ENCODE measurements at places on chromosomes 1 and 21.

GRCh38 chr1:209391792-209392191 is 191.7 kb upstream of the CAMK1G start:
- no peak for DNase-seq
- H3K36me3 ChIP-seq, result peaks cover 2% of the 10 kb centered on the region
- no peak overlapping the region for H3K27ac ChIP-seq
- no peak overlapping the region for H3K4me3 ChIP-seq
- no peaks in the 10 kb centered on the region for H3K4me1 ChIP-seq
- peaks cover 47% of the 10 kb centered on the region for H3K27me3 ChIP-seq

DNA sequence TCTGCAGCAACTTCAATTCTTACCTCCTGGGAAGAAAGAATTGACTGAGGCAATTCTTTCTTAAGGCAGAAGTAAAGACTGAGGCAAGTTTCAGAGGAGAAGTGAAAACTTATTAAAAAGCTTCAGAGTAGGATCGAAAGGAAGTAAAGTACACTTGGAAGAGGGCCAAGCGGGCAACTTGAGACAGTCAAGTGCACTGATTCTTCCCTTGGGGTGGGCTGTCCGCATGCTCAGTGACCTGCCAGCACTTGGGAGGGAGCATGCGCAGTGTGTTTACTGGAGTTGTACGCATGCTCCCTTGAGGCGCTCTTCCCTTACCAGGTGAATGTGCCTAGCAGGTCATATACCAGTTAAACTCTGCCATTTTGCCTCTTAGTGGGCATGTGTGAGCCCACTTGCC is 55.3 kb upstream of the NBPF3 start:
- H3K36me3 ChIP-seq, result peaks cover 6% of the 10 kb centered on the region
- no peak overlapping the region for H3K4me3 ChIP-seq
- no peak for DNase-seq
- H3K4me1 ChIP-seq, result peaks cover 5% of the 10 kb centered on the region
- H3K27me3 ChIP-seq, result peaks cover 24% of the 10 kb centered on the region

GRCh38 chr1:3902571-3903091 is 2.6 kb upstream of the C1orf174 start:
- DNase-seq, result no peak
- H3K27me3 ChIP-seq, result peaks cover 5% of the 10 kb centered on the region
- peak overlapping the region; percentile 95 for H3K4me3 ChIP-seq
- H3K27ac ChIP-seq, result peak overlapping the region; percentile 85

GRCh38 chr1:34776911-34777310 is 4.1 kb upstream of the GJB3 start:
- H3K36me3 ChIP-seq, result peaks cover 8% of the 10 kb centered on the region
- no peak overlapping the region for H3K4me3 ChIP-seq
- no peak overlapping the region for H3K27ac ChIP-seq
- peaks cover 2% of the 10 kb centered on the region for H3K4me1 ChIP-seq

GRCh38 chr1:73181190-73181540 is 898.8 kb upstream of the NEGR1 start:
- H3K4me1 ChIP-seq, result no peaks in the 10 kb centered on the region
- DNase-seq, result no peak
- no peaks in the 10 kb centered on the region for H3K36me3 ChIP-seq
- no peak overlapping the region for H3K4me3 ChIP-seq

- H3K27ac ChIP-seq, result no peak overlapping the region
- peaks cover 2% of the 10 kb centered on the region for H3K36me3 ChIP-seq
- H3K4me3 ChIP-seq, result peak overlapping the region; percentile 90
- H3K4me1 ChIP-seq, result peaks cover 22% of the 10 kb centered on the region
- no peak for DNase-seq
These were observed 479 bp downstream of the RGS16 start for GRCh38 chr1:182603646-182604174.

DNA sequence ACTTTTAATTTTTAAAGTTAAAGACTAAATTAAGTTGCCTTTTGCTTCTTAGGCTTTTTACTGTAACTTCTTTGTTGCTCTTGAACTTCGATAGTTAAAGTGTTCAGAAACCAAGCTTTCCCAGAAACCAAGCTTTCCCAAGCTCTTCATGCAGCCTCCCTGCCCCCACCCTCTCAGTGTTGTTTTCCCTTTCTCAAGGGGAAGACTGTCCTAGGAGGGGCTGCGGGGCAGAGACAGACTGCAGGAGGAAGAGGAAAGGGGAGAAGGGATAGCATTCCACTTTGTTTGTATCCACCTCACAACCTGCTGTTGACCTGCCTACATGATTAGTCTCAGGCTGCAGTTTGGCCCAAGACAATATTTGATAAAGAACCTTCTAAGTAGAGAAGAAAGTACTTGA is 39.0 kb upstream of the DIPK1A start:
- H3K27me3 ChIP-seq, result peaks cover 24% of the 10 kb centered on the region
- H3K4me3 ChIP-seq, result no peak overlapping the region
- peaks cover 7% of the 10 kb centered on the region for H3K4me1 ChIP-seq
- peaks cover 5% of the 10 kb centered on the region for H3K36me3 ChIP-seq

- H3K27ac ChIP-seq, result no peak overlapping the region
- peaks cover 2% of the 10 kb centered on the region for H3K4me1 ChIP-seq
- no peaks in the 10 kb centered on the region for H3K27me3 ChIP-seq
- H3K36me3 ChIP-seq, result no peaks in the 10 kb centered on the region
- H3K4me3 ChIP-seq, result no peak overlapping the region
These were observed 9.4 kb downstream of the EFCAB7 start for GRCh38 chr1:63532727-63533126.

- H3K4me3 ChIP-seq, result no peak overlapping the region
- peaks cover 3% of the 10 kb centered on the region for H3K4me1 ChIP-seq
- no peaks in the 10 kb centered on the region for H3K36me3 ChIP-seq
These were observed 400.0 kb downstream of the MATN1 start for GRCh38 chr1:30323352-30323751.

- H3K4me1 ChIP-seq, result peaks cover 10% of the 10 kb centered on the region
- H3K4me3 ChIP-seq, result no peak overlapping the region
- no peak overlapping the region for H3K27ac ChIP-seq
These were observed 35.5 kb upstream of the ASPM start for GRCh38 chr1:197181982-197182381.

DNA sequence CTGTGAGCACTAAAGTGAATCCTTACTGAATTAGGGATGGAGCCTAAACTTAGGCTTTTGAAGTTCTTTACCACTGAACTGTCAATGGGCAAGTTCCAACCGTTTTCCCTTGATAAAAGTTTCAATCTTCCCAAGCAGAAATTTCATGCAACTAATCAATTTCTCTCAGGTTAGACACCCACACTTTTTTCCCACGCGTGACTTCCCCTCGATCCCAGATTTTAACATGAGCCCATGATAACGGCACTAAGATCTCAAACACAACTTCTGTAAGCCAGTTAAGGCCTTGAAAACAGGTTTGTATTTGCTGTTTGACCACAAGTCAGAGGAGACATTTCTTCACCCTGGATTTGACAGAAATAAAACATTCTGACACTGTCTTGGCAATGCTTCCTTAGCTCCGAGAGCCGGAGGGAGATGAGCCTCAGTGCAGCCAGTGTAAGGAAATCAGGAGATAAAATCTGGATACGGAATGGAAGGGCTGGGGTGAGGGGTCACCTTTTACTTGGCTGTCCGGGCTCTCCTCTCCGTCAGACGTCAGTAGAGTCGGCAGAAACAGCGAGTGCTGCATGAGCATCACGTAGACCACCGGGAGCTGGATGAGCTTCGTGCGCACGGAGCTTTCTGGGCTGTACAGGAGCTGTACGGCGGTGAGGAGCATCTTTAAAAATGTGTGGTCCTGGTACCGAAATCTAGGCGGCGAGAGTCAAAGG is 39.7 kb downstream of the MRAP start:
- no peaks in the 10 kb centered on the region for H3K27me3 ChIP-seq
- no peak overlapping the region for H3K4me3 ChIP-seq
- DNase-seq, result no peak
- H3K4me1 ChIP-seq, result peaks cover 6% of the 10 kb centered on the region

GRCh38 chr1:192126030-192126619 is 32.1 kb upstream of the RGS18 start:
- no peak overlapping the region for H3K27ac ChIP-seq
- H3K4me1 ChIP-seq, result no peaks in the 10 kb centered on the region
- no peak overlapping the region for H3K4me3 ChIP-seq
- H3K36me3 ChIP-seq, result no peaks in the 10 kb centered on the region

- no peak for DNase-seq
- H3K36me3 ChIP-seq, result peaks cover 21% of the 10 kb centered on the region
- peak overlapping the region; percentile 82 for H3K4me3 ChIP-seq
- peak overlapping the region; percentile 92 for H3K27ac ChIP-seq
- H3K4me1 ChIP-seq, result peaks cover 50% of the 10 kb centered on the region
- no peaks in the 10 kb centered on the region for H3K27me3 ChIP-seq
These were observed 3.4 kb downstream of the PRPF38B start for GRCh38 chr1:108695535-108695934.

GRCh38 chr21:46285206-46285661 is at the start of gene MCM3AP:
Gene MCM3AP (minus strand): TSS chr21:46285611. CDS start chr21:46285286, 325 bp downstream.
- no peaks in the 10 kb centered on the region for H3K27me3 ChIP-seq
- no peak for DNase-seq
- H3K27ac ChIP-seq, result peak within 1 kb of the TSS; percentile 98
- H3K4me3 ChIP-seq, result peak within 1 kb of the TSS; percentile 100
- H3K4me1 ChIP-seq, result peaks cover 37% of the 10 kb centered on the region
- peaks cover 6% of the 10 kb centered on the region for H3K36me3 ChIP-seq

DNA sequence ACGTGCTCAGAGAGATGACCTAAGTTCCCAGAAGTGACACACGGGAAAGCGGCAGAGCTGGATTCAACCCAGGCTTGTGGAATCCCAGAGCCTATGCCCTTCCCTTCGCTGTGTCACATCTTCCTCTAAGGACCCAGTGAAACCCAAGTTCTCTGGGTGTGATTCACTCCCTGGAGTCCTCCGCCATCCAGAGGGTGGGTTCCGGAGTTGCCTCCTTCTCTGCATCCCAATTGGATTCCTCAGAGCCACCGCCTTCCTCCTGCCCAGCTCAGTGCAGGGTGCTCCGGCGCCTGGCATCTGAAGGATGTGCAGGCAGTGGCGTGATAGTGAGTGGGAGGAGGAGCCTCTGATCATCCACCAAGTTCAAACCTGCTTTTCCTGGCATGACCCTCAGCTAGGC is 20.7 kb upstream of the RCC2 start:
- H3K4me1 ChIP-seq, result no peaks in the 10 kb centered on the region
- no peak overlapping the region for H3K4me3 ChIP-seq
- peaks cover 4% of the 10 kb centered on the region for H3K27me3 ChIP-seq

DNA sequence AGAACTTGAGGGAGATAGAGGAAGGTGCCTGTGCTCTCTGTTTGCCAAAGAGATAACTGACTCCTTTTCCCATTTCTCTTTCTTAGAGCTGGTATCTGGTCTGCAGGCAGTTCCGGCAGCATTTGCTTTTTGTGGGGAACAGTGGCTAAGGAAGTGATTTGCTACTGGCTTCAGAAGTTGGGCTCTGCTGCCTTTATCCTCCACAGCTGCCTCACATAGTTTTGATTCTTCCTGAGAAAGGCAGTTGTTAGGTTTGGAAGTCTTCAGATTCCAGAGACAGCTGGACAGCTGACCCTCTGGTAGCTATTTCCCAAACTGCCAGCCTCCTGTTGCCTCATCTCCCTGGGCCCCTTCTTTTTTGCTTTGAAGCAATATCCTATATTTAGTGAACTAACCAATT is 62.6 kb upstream of the MACF1 start:
- peaks cover 2% of the 10 kb centered on the region for H3K36me3 ChIP-seq
- no peak overlapping the region for H3K4me3 ChIP-seq
- peaks cover 9% of the 10 kb centered on the region for H3K27me3 ChIP-seq
- no peak overlapping the region for H3K27ac ChIP-seq

DNA sequence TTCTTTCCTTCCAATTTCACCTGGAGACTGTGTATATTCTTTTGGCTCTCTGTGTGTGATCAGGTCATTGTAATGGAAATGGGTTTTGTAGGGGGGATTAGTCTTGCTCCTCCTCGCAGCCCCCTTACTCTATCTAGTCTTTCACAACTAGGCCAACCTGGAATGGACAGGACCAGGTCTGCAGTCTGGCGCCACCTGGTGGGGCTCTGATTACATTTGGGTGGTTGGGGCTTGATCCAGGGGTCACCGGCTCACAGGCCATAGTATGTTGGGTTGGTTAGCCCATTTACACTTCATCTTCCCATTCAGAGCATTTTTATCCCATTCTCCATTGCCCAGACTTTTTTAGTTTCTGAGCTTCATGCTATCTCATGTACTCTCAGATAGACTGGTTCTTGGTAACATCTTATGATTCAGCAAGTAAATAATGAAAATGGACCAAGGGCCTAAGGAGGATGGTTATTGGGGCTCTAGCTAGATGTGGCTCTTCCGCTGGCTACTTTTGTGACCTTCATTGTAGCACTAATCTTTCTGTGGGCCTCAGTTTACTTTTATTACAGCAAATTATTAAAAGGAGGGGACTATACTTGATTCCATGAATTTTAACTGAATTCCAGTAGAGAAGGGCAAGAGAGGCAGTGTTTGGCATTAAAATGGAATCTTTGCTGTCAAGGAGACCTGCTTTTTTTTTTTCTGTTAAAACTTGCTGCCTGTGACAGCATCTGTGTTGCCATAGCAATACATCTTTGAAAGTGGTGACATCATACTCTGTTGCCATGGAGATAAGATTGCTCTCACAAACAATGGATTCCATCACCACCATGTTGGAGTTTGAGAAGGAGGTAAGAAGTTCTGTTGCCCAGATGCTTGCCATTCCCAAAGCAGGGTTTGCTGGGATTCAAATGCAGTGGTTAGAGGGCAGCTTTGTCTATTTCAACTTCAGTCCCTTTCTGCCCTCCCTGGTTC is 150.1 kb downstream of the PLXNA2 start:
- no peaks in the 10 kb centered on the region for H3K36me3 ChIP-seq
- H3K4me3 ChIP-seq, result no peak overlapping the region
- H3K27me3 ChIP-seq, result no peaks in the 10 kb centered on the region

DNA sequence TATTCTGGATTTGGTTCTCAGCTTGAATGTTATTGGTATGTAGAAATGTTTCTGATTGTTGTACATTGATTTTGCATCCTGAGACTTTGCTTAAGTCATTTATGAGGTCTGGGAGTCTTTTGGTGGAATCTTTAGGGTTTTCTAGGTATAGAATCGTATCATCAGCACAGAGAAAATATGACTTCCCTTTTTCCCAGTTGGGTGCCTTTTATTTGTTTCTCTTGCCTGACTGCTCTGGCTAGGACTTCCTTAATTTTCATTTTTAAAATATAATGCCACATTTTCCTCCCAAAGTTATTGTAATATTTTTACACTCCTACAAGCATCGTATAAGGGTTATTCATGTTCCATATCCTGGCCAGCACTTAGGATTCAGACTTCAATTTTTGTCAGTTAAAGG is 111.1 kb downstream of the FNBP1L start:
- no peak overlapping the region for H3K4me3 ChIP-seq
- no peak for DNase-seq
- peaks cover 7% of the 10 kb centered on the region for H3K4me1 ChIP-seq
- peaks cover 2% of the 10 kb centered on the region for H3K36me3 ChIP-seq

DNA sequence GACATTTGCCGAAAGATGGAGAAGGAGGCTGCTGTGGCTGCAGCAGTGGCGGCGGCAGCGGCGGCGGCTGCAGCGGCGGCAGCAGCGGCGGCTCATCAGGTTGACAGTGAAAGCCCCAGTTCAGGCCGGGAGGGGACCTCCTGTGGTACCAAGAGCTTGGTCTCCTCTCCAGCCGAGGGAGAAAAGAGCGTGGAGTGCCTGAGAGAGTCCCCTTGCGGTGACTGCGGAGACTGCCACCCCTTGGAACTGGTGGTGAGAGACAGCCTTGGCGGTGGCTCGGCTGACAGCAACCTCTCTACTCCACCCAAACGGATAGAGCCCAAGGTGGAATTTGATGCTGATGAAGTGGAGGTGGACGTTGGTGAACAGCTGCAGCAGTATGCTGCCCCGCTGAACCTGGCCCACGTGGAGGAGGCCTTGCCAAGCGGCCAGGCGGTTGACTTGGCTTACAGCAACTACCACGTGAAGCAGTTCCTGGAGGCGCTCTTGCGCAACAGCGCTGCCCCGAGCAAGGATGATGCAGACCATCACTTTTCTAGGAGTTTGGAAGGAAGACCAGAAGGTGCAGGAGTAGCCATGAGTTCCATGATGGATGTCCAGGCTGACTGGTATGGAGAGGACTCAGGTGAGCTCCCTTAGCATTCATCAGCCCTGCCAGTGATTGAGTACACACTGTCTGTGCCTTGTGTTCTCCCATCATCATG is 6.3 kb downstream of the ZBTB8B start:
- H3K27me3 ChIP-seq, result peaks cover 21% of the 10 kb centered on the region
- H3K27ac ChIP-seq, result no peak overlapping the region
- DNase-seq, result no peak
- H3K4me3 ChIP-seq, result no peak overlapping the region
- H3K4me1 ChIP-seq, result no peaks in the 10 kb centered on the region
